ENCODE measurements at places on chromosomes 6 and 20.
A peak's percentile ranks its signal among the peaks of the same experiment; 100 is the strongest.

- no peak for DNase-seq
Measured at GRCh38 chr20:47252879-47253307, 103.6 kb downstream of the ZMYND8 start.

GRCh38 chr6:16773362-16773761 lies 12.1 kb upstream of the ATXN1 start:
- DNase-seq = no peak

DNA sequence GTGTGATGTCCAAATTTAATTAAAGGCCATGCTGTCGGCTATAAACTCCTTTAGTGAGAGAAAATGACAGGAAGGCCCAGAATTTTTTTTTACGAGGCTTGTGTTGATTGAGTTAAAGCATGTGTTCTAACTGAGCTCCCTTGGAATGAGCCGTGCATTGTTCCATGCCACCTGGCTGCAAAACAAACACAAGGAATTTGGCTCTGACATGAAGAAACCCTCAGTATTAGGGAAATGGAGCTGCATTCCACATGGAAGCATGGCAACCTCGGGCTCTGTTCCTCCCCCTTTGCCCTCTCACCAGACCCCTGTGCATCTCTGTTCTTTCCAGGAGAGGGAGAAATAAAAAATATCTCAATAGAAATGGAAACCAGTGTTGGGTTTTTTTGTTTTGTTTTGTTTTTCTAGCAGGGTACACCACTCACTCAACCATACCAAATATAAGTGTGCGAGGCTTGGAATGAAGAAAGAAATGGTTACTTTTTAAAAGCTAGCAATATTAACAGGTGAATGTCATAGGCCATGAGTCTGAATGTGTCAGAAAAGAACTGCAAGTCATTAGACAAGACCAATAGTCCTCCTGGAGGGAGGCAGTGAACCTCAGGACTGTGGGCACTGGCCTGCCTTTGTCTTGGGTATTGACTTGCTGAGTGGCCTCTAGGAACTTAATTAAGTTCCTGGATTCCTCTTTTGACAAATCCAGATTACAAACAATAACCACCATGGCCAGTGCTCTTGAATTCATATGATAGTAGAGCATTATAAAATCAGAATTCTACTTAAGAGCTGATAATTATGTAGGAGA lies 935.1 kb downstream of the KIF16B start:
- DNase-seq = peak; percentile 46

GRCh38 chr6:108584323-108584722 lies 23.6 kb downstream of the FOXO3 start:
- DNase-seq = no peak

- DNase-seq = no peak
Measured at GRCh38 chr6:148200293-148200692, 142.3 kb upstream of the SASH1 start.

DNA sequence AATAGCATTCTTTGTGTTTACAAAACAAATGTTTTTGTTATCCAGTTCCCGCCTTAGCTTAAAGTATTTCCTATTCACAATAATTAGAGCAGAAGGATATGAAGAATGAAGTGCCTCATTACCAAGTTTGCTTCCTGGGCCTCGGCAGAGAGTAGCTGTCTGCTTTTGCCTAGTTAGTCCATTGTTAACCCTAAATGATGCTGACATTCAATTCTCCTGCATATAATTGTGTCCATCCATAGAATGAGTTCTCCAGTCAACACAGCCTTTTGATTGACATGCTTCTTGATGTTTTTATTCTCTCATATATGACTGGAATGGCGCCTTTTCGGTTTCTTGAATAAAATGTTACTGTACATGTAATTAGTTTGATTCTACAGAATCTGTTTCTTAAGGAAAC lies 100.9 kb downstream of the MYB start:
- no peak for DNase-seq

- no peak for DNase-seq
Measured at GRCh38 chr6:142740449-142740848, 204.5 kb downstream of the HIVEP2 start.

GRCh38 chr6:149324428-149324827 lies 6.9 kb downstream of the TAB2 start:
- no peak for DNase-seq

DNA sequence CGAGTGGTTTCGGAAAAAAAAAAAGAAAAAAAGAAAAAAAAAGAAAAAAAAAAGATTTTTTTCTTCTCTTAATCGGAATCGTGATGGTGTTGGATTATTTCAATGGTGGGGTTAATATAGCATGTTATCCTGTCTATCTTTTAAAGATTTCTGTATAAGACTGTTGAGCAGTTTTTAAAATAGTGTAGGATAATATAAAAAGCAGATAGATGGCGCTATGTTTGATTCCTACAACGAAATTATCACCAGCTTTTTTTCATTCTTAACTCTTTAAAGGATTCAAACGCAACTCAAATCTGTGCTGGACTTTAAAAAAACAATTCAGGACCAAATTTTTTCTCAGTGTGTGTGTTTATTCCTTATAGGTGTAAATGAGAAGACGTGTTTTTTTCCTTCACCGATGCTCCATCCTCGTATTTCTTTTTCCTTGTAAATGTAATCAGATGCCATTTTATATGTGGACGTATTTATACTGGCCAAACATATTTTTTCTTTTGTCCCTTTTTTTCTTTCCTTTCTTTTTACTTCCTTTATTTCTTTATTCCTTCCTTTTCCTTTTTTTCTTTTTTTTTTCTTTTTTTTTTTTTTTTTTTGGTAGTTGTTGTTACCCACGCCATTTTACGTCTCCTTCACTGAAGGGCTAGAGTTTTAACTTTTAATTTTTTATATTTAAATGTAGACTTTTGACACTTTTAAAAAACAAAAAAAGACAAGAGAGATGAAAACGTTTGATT lies 3.6 kb downstream of the SOX4 start:
- DNase-seq = no peak
